ENCODE measurements at places on chromosomes 12 and 14. TPM values are rescaled to one million over a fixed set of nuclear protein-coding genes. Genes with fewer than 3 reads are reported as not detected.

The SPTB gene
- total RNA-seq, result 0.18 TPM

The FITM1 gene
- 1.1 TPM for total RNA-seq

The SELPLG gene
- 37.7 TPM for total RNA-seq

The TDG gene
- 52.6 TPM for total RNA-seq

The FAM186B gene
- total RNA-seq, result 0.11 TPM
